K562 (cell line): ENCODE measurements at places on chromosomes 2 and 18. TPM values are rescaled to one million over a fixed set of nuclear protein-coding genes. Genes with fewer than 3 reads are reported as not detected.
A peak's percentile ranks its signal among the peaks of the same experiment; 100 is the strongest.

The FAP gene
- polyA plus RNA-seq: not detected in 2 replicates

The EGR4 gene
- not detected in 2 replicates for polyA plus RNA-seq

The SEMA4F gene
- polyA plus RNA-seq: 0.72 and 1.2 TPM in 2 replicates

The UGT1A6 gene
- not detected in 2 replicates for polyA plus RNA-seq

The ACKR3 gene
- not detected in 2 replicates for polyA plus RNA-seq

The VAMP5 gene
- polyA plus RNA-seq: 0.34 and 1.5 TPM in 2 replicates

The SKA1 gene
- polyA plus RNA-seq: 41.9 and 46.0 TPM in 2 replicates

The GPR35 gene
- 0.12 and 0.29 TPM in 2 replicates for polyA plus RNA-seq

The DNAJC5G gene
- 0.43 TPM in 1 of 2 replicates, not detected in the other for polyA plus RNA-seq

- no peak for DNase-seq
These were observed 14.5 kb downstream of the METTL8 start for GRCh38 chr2:171419333-171419732.

GRCh38 chr18:9333441-9334328, 888 bp upstream of the TWSG1 start:
- no peak for DNase-seq

- DNase-seq: no peak
These were observed 1044.4 kb upstream of the CNTNAP5 start for GRCh38 chr2:122980671-122981070.

DNA sequence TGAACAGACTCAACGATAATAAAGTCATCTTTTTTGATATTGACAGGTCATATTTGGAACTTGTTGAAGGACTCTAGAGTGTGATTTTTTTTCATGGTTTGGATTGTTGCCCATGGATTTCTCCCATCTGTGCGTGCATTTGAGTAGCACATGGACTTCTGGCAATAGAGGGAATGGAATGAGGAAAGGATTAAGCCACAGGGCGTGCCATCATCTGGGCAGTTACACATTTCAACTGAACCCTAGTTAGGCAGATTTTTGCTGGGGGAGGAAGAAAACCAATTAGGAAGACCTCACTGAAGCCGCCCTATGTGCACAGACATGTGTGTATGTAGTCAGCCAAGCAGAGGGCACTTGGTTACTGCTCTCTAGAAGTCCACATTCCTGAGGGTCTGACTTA, 72.6 kb downstream of the TPGS2 start:
- DNase-seq: no peak

GRCh38 chr2:47569658-47570475, 166.9 kb downstream of the MSH2 start:
- no peak for DNase-seq

- no peak for DNase-seq
These were observed 354.2 kb downstream of the ZEB2 start for GRCh38 chr2:144165599-144166250.

DNA sequence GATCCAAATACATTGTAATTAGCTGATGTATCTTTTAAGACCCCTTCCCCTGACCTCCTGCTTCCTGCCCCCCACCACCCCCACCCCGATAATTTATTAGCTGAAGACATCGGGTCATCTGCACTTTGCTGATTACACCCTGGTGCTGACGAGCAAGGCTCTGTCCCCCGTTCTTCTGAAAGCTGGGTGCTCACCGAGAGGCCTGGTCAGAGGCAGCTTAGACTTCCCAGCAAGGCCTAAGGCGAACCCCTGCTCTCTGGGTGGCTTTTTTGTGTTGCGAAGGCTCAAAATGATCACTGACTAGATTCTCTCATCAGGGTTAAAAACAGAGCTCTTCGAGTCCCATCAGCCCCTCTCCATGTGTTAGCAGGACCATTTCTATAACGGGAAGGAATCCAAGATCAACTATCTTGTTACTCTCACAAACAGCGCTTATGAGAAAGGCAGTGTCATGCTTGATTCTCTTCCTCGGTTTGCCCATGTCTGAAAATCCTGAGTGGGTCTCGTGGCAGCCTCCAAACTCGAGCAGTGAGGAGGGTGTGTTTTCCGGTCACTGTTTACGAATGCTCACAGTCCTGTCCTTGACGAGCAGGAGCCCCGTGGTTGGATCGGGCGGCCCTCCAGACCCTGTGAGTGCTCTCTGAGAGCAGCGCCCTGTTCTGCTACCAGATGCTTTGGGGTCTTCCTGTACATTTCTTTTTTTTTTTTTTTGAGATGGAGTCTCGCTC, 201.6 kb downstream of the HDAC4 start:
- DNase-seq: no peak

GRCh38 chr2:74566076-74566753, 11.7 kb downstream of the DOK1 start:
- no peak for DNase-seq

GRCh38 chr2:214484701-214485100, 73.8 kb downstream of the VWC2L start:
- DNase-seq: no peak

DNA sequence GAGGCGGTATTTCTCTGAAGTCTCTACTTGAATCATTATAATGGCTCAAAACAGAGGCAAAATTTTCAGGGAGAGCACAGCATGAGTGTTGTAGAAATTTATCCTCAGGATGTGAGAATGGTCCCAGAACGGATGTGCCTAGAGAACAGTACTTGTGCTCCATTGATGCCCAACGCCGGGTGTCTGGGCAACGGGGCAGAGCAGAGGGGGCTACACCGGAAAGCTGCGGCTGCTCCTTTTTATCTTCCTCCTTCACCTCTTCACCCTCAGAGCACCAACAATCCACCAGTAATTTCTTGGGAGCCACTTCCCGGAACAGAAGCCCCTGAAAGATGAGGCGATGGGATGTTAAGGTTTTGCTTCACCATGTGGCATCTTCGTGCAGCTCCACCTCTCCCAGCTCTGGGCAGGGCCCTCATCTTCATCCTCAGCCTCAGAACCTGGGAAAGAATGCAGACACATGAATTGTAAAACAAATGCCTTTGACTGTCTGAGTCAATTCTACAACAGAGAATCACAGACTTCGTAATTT, 71.5 kb downstream of the PTGR3 start:
- no peak for DNase-seq

DNA sequence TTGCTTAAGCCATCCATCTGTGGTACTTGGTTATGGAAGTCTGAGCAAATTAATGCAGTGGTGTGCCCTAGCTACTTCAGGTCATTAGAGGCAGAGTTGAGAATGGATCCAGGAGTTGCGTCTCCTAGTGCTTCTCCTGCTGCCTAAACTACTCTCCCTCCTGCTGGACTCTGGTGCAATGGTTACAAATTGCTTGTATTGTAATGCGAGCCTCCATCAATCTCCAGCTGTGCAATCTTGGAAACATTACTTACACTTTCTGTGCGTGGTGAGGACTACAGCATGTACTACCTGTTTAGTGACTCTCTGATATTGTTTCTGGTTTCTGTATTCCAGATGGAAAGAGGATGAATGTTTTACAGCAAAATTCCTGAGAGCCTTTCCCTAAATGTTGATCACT, 119.0 kb upstream of the CYRIA start:
- no peak for DNase-seq

- no peak for DNase-seq
These were observed 114.3 kb upstream of the PNPT1 start for GRCh38 chr2:55807900-55808299.

- DNase-seq: no peak
These were observed 158.2 kb downstream of the SRBD1 start for GRCh38 chr2:45452866-45453265.

- no peak for DNase-seq
These were observed 118.5 kb downstream of the RPIA start for GRCh38 chr2:88810017-88810416.

DNA sequence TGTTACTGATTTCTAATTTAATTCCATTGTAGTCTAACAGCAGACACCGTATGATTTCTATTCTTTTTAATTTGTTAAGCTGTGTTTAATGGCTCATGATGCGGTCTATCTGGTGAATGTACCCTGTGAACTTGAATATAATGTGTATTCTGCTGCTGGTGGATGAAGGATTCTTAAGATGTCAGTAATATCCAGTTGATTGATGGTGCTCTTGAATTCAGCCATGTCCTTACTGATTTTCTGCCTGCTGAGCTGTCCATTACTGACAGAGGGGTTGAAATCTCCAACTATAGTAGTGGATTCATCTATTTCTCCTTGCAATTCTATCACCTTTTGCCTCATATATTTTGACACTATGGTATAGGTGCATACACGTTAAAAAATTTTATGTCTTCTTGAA, 373.3 kb upstream of the RAB12 start:
- no peak for DNase-seq

DNA sequence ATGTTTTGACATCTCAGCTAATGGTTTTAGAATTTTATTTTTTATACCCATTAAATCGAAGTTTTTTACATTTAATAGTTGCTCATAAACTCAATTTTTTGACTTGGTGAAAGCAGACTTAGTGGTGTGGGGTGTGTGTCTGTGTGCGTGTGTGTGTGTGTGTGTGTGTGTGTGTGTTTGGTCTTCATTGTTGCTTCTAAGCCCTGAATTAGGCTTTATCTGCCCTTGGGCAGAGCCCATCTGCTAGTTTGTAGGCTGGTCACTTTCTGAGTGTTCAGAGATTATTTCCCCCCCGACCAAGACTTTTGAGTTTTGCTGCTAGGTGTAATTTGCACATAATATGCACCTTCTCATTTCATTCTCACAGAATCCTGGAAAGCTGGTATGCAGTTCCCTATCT, 14.3 kb downstream of the PAX3 start:
- no peak for DNase-seq

DNA sequence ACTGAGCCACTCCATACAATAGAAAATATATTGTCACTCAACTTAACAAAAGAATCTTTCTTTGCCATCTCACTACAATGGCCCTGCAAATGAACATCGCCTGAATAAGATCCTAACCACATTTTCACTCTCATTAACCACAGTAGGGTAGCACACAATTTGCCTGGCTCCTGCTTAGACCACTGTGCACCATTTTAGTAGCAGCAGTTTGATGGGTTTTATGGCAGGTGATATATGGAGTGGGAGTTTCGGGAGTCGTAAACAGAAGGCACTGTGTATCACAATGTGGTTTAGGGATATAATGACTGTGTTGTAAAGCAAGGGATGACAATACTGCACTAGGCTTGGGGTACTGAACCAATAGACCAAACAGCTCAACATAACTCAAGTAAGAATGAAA, 617.4 kb downstream of the BCL11A start:
- no peak for DNase-seq

DNA sequence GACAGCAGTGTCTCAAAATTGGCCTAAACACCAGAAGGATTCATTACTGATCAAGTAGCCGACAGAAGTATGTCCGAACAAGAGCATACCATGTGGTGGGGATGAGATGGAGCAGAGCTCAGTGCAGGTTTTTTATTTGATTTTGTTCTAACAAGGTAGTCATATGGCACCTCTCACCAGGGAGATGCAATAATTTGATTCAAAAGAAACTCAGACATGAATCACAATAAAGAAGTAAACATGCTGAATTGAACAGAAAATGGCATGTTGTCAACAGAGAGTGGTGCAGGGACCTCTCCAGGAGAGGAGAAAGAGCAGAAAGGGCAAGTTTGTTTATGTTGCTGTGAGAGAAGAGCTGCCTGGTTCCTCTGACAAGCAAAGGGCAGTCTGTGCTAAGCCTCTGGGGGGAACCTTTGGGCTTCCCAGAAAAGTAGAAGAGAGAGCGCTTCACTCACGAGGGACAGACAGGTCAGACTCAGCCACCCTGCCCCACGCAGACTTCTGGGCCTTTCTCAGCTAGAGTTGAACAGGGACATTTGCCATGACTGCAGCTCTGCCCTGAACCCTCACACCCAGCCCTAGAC, 351.3 kb upstream of the RAB12 start:
- DNase-seq: no peak

DNA sequence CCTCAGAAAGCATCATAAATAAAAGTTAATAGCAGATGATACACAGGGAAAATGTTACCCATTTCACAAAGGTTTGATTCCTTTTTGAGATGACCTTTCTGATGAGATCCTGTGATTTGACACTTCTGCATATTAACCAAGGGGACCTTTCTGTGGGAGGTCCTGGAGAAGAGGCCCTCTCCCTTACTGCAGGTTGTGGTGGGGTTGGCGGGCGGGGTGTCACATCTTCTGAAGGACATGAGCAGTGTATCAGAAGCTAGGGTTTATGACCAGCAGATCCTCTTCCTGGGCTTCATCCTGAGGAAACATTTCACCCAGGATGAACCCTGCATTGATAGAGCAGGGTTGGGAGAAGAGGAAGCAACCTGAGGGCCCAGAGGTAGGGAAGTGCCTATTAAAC, 37.2 kb upstream of the SCLY start:
- no peak for DNase-seq

GRCh38 chr2:241858206-241859016, at the start of gene PDCD1:
PDCD1 (minus strand) TSS chr2:241858894; CDS start chr2:241858838, 56 bp downstream.
- DNase-seq: peak; percentile 77

DNA sequence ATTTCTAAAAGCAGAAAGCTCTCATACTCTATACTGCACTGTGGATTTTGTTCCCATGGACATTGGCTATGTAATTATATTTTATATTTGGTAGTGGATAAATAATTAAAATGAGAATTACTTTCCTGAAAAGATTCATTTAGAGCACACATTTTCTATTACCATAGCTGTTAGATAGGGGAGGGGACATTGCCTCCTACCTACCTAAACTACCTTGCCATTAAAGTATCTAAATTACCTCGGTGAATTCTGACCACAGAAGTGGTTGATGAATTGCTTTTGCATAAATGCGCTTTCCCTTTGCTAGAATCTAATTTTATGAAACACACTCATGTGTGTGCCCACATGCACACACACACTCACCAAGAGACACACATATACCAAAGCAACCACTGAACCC, 329.1 kb downstream of the MTX2 start:
- no peak for DNase-seq

DNA sequence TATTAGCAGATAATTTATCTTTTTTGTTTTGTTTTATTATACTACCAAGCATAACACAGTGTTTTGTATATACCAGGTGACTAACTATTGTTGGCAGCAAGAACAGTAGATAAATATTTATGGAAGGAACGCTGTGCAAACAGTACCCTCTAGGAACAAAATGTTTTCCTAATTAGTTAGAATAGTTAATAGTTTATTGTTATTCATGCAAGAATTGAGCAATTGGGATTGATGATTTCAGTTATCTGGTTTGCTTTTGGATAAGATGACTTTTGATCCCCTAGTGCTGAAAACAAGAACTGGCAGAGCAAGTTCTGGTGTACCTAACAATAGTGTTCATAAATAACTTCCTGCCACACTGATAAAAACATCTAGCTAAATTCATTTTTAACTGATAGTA, 323.3 kb downstream of the TGIF1 start:
- DNase-seq: no peak

DNA sequence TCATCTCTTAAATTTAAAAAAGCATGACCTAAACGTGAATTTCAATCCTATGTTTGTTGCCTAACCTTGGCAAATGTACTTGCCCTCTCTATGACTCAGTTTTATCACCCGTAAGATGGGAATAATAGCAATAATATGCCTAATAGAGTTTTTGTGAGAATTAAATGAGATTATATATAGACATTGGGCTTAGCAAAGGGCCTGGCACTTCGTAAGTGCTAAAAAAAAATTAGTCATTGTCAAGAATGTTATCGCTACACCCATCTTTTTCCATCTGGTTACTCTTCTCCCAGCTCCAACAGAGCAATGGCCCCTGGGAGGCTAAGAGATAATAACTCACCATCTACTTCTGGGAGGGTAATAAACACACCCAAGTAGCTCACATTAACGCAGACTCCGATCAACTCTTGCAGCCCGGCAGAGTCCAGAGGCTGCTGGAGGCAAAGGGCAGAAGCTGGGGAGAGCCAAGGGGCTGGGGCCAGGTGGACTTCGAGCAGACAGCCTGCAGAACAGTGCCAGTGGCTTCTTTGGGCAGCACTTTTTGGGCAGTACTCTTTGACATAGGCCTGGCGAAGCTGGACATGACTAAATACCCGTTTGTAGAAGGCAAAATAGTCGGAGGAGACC, 63.9 kb upstream of the STPG4 start:
- DNase-seq: peak; percentile 43
